Nephron progenitor cell (in vitro differentiated cells): ENCODE measurements at places on chromosomes 1 and 21.

- DNase-seq, result no peak
Observed at GRCh38 chr1:18681423-18681835, 50.8 kb downstream of the PAX7 start.

DNA sequence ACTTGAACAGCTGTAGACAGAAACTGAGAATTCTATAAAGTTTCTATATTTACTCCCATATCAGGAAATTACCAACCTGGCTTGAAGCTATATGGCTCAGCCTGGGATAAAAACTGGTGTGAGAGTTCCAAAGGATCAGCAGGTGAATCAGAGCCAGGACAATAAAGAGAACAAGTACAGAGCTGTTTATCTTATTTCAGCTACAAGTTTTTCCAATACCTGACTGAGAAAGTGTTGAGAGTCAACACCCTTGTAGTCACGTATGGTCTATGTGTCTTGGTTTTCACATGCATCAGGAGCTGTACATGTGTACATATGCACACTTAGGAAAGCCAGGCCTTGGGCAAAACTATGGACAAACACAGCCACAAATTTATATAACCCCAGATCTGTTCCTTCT lies 40.7 kb upstream of the CXADR start:
- DNase-seq, result no peak

GRCh38 chr1:186812570-186812969 lies 16.2 kb upstream of the PLA2G4A start:
- no peak for DNase-seq

DNA sequence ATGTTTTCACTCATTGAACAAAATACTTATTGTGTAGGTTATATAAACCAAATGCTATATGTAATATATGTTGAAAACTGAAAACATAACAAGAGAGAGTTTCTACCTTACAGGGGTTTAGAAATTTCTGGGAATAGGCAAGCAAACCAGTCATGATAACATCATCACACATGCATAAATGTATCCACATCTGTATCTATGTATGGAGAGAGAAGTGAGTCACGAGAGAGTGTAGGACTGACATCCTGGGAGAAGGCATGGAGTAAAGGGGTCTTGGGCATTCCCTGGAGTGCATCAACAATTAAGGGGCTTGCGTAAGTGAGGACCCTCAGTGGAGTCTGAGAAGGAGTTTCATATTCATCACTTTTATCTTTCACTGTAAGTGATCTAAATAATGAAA lies 65.5 kb downstream of the PCNX2 start:
- DNase-seq, result no peak

- no peak for DNase-seq
Observed at GRCh38 chr21:20592463-20592862, 405.7 kb upstream of the NCAM2 start.

GRCh38 chr1:37602750-37603694 lies 7.3 kb upstream of the GNL2 start:
- DNase-seq, result peak; percentile 55

- no peak for DNase-seq
Observed at GRCh38 chr1:231272880-231273279, 31.9 kb downstream of the GNPAT start.
